ENCODE measurements at places on chromosomes 16 and 17.

DNA sequence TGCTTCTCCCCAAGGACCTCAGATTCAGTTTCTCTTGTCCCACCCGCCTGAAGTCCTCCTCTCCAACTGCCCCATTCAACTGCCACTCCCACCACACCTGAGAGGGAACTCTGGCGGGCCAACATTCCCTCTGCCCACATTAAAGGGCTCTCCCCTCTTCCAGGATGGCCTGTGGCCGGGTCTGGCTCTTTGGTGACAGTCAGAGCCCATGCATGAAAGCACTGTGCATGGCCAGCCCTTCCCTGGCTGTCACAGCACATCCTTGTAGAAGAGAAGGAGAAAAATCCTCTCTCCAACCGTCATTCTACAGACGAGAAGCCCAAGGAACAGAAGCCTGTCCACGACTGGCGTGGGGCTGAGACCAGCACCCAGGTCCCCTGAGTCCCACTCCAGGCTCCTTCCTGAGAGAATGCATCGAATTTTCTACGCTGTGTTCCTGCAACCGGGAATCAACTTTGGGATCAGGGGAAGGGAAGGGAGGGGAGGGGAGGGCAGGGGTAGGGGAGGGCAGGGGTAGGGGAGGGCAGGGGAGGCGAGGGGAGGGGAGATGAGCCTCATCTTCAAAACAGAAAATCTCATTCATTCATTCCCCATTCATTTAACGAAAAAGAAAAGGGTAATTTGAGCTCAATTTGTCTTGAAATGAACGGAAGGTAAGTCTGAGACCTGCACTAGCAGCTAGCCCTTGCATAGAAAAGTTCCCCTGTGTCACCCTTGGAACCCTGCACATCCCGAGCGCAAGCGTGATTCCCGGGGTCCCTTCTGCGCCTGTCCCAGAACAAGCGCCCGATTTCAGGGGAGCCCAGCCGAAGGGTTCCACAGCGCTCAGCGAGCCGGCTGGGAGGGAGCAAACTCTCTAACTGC is at the start of gene ABCC12:
TSS of gene ABCC12 (minus strand) at position 68 of the 864 bp plus-strand sequence. CDS start 9,569 bp downstream, outside the sequence.
- no peak for DNase-seq

DNA sequence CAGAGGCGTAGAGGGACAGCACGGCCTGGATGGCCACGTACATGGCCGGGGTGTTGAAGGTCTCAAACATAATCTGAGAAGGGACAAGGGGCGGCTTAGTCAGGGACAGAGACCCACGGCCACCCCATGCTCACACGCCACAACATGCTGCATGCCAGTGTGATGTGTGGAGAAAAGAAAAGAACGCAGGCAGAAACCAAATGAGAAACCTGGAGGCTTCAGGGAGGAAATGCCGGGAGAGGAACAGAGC is 1.1 kb downstream of the ACTG1 start:
- DNase-seq: no peak

DNA sequence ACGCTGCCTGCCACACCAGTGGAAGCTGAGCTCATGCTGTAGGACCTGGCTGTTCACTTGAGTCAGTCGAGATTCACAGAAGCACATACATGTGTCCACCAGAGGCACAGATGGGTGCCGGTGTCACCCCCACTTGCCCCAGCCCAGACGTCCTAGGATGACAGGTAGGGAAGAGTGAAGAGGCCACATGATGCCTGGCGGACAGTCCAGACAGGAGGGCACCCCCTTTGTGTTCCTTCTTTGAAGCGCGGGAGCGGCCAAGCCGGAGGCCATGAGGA is 8.8 kb downstream of the UBE2I start:
- no peak for DNase-seq

DNA sequence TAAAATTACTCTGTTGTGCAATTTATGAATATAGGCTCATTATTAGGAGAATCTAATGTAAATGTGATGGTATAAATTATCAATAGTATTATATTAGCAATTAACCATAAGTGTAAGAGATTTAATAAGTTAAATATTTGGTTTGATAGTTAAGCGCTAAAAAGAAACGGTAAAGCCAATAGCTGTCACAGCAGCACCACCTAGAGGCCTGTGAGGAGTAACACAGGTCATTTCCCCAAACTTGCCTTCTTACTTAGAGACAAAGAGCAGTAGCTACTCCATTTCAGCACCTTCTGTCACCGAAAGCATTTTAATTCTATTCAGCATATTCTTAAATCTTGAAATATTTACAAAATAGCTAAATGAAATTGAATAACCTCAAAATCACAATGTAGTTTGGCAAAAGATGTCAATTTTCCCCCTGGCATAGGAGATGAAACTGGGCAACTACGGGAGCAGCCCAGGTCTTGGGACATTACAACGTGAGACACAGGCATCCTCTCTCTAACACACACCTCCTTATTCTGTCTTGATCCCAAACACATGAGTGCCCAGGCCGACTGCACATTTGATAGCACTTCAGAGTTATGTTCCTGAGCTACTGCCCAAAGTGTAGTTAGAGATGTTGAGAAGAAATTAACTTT is 14.3 kb upstream of the DYNLRB2 start:
- DNase-seq: peak; percentile 35

Data from HuH-7 (cell line).